ENCODE measurements at places on chromosomes 1 and 21.

GRCh38 chr1:26536521-26536920 is 7.0 kb downstream of the RPS6KA1 start:
- DNase-seq: no peak

DNA sequence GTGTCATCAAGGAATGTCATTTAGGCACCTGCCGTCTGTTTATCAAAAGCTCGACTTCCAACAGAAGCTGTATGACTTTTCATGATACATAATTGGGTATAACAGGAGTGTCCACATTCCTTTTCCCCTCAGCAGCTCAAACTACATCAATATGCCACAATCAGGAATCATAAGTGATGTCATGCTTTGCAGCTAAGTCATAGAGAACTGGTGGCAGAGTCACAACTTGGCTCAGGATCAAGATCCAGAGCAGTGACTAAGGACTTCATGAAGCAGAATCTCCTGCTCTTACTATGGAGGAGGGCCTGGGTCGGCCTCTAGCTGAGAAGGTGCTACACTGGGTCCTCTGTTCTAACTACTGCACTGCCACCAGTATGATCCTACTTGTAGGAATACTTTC is 36.5 kb upstream of the AGBL4 start:
- no peak for DNase-seq

DNA sequence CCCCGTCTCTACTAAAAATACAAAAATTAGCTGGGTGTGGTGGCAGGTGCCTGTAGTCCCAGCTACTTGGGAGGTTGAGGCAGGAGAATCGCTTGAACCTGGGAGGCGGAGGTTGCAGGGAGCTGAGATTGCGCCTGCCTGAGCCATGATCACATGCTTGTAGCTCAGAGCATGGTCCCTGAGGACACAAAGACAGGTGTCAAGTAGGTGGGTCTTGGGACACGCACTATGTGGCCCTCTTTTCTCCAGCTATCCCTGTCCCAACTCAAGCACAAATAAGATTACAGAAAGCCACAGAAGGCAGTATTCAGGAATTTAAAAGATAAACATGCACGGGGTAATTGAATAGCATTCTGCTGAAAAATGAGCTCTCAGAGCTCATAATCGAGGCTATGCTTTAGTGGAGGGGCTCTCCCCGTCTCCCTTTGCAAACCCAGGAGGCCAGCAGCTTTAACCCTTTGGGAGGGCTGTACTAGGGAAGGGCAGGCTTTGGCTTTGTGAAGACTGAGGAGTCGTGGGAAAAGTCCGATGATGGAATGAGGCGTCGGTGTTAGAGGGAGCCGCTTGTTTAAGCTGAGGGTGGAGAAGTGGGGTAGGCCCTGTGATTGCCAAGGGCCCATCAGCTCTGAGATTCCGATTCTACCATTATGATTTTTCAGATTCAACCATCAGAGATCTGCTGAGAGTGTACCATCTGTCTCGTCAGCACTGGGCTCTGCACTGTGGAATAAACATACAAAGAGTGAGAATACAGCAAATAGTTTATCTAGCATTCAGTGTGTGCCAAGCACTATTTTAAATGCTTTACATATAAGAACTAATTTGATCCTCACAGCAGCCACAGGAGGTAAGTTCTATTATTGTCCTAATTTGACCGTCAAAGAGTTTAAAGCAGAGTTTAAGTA is 59.7 kb upstream of the CD34 start:
- DNase-seq: no peak

DNA sequence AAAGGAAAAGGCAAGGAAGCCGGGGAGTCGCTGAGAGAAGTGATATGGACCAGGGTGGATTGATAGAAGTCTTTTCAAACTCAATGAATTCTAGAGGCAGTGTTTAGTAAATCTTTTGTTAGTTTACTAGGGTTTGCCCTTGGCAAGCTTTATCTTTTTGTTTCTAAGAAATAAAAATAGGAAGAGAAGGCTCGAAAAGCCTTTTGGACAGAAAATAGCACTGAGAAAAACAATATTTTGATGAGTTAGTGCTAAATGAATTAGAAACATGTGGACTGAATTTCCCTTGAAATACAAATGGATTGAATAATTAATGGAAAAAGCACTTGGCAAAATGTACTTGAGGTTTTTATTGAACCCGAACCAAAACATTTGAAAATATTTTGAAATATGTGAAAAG is 121.8 kb upstream of the SPAG17 start:
- no peak for DNase-seq

- DNase-seq: no peak
Observed at GRCh38 chr21:41186755-41187536, 19.0 kb downstream of the BACE2 start.

- DNase-seq: no peak
Observed at GRCh38 chr1:219276049-219276738, 102.5 kb downstream of the LYPLAL1 start.

DNA sequence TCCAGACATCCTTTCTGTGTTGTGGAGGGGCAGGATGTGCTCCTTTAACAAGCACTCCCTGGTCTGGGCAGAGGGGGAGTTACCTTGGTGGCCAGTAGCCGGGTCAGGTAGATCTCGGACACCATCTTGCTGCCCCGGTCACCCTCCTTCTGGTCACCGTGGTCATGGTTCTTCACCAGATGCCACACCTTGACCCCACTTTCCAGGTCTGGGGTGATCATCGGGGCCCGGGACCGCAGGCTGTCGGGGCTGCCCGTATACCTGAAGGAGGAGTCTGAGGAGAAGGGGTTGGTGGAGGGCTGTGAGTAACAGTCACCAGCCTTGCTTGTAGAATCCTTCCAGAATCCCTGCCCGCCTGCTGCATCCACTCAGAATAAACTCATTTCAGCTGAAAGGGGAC is 122.3 kb upstream of the CD34 start:
- no peak for DNase-seq

GRCh38 chr21:46005081-46005480 is 23.5 kb downstream of the COL6A1 start:
- no peak for DNase-seq

DNA sequence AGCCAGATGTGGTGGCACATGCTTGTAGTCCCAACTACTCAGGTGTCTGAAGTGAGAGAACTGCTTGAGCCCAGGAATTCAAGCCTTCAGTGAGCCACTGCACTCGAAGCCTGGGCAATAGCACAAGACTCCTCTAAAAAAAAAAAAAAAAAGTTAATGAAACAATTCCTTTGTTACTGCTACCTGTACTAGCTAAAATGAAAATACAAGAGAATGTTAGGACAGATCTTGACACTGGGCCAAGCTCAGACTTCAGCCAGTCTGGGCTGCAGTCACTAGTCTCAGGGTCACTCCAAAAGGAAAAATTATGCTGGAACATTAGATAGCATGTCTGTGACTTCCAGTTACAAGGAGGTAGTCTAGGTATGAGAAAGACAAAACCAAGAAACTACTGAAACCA is 56.5 kb downstream of the TRIM33 start:
- DNase-seq: no peak

DNA sequence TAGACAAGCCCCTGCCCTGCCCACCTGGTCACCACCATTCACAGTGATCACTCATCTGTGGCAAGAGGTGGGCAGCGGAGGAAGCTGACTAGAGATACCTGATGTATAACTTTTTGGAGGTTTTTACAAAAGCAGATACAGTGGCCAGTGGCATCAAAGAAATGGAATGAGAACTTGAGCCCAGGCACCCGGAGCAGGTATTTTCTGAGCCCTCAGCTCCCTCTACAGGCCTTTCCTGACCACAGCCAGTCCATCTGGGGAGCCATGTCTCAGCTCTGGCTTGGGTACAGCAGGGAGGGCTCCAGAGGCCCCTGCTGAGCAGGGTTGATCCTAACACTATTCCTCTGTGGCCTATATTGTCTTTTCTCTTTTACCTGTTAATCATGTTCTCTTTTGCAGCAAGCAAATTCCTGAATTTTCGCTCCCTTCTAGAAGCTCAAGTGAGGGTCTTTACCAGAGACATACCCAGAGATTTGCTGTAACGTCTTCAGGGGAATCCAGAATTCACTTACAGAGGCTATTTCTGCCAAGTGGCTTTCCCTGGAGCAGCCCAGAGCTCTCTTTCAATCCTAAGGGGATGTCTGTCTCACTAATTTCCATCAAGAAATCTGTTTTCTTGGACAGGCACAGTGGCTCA is 27.3 kb downstream of the GPR157 start:
- DNase-seq: no peak

- DNase-seq: no peak
Observed at GRCh38 chr1:231139125-231139649, 22.7 kb upstream of the TRIM67 start.

DNA sequence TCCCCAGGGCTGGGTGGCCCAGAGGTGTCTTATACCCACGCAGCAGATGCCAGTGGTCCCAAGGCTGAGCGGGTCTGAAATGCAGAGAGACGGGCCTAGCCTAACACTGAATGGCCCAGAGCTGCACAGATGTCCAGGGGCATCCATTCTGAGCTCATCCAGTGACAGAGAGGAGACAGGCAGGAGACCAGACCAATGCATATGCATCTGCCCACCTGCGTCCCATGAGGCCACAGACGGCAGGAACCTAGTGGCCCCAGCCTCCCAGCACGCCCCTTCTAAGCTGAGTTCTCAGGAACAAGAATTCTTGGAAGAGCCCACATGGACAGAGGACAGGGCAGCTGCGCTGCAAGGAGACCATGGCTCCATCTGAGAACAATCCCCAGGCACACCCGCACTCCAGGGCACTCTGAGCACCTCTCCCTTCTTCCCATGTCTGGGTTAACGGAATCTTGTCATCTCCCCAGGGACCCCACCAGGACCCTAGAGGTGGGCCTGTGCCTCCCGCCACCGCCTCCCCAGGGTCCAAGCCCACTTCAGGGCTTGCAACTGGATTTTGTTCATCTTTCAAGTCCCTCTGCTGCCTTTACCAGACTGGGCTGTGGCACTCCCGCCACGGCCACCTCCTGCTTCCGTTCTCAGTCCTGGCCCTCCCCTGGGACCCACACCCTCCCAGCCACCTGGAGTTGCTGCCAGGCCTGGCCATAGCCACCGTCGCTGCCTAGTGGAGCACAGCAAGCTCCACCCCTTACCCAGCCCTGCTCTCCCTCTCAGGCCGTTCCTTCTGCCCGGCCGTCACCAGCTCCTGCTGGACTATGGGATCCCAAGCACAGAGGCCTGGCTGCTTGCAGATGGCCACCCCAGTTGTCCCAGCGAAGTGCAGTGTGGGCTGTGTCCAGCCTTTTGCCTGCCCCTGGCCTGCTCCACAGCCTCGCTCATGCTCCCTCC is 3.3 kb downstream of the WNT3A start:
- DNase-seq: no peak

DNA sequence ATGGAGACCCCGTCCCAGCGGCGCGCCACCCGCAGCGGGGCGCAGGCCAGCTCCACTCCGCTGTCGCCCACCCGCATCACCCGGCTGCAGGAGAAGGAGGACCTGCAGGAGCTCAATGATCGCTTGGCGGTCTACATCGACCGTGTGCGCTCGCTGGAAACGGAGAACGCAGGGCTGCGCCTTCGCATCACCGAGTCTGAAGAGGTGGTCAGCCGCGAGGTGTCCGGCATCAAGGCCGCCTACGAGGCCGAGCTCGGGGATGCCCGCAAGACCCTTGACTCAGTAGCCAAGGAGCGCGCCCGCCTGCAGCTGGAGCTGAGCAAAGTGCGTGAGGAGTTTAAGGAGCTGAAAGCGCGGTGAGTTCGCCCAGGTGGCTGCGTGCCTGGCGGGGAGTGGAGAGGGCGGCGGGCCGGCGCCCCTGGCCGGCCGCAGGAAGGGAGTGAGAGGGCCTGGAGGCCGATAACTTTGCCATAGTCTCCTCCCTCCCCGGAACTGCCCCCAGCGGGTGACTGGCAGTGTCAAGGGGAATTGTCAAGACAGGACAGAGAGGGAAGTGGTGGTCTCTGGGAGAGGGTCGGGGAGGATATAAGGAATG is 505 bp downstream of the LMNA start:
- DNase-seq: no peak

GRCh38 chr1:64956733-64957441 is 9.5 kb downstream of the JAK1 start:
- DNase-seq: no peak

DNA sequence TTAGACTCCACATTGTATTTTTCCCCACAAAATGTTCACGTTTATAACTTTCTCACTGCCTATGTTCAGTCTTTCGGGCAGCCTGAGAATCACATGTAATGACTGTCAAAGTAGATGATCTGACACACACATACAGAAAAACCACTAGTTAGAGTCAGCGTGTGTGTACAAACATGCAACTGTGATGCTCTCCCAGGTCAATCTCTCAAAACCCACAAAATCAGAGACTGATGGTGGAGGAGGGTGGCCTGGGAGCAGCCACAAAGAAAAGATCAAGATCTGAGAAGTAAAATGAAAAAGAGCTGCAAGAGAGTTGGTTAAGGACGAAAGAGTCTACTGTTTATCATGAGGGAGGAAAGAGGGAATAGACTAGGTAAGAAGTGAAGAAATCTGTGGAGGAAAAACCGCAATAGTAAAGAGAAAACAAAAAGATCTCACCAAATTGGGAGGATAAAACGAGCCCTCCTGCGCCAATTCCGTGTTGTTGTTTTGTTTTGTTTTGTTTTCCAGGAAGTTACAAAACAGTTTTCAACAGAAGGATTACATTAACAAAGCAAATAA is 2.3 kb downstream of the EGLN1 start:
- no peak for DNase-seq

DNA sequence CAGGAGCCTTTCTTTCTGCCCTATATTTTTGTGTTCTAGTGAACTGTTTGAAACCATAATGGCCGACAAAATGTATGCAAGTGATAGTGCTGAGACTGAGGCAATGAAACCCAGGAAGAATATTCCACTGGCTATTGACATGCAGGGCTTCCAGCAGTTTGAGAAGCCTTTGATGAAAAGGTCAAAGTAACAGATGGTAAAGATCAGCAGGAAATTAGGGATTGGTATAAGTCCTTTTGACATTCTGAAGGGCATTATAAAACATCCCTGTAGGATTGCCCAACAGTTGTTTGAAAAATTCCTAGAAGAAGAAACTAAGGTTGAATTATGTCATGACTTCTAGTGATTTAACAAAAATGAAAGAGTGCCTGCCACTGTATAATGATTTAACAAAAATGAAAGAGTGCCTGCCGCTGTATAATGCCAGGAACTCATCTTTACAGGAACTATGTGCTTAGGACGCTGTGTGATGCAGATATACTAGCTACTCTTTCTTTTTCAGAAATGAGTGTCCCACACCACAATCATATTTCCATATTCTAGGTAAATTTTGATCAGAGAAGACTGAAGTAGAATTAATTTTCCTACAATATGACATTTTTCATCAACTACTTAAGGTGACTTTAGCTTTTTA is 283.9 kb upstream of the ST6GALNAC5 start:
- no peak for DNase-seq

GRCh38 chr1:145908653-145909052 is 1.2 kb downstream of the ITGA10 start:
- no peak for DNase-seq
